ENCODE measurements at places on chromosomes 7 and 10.

DNA sequence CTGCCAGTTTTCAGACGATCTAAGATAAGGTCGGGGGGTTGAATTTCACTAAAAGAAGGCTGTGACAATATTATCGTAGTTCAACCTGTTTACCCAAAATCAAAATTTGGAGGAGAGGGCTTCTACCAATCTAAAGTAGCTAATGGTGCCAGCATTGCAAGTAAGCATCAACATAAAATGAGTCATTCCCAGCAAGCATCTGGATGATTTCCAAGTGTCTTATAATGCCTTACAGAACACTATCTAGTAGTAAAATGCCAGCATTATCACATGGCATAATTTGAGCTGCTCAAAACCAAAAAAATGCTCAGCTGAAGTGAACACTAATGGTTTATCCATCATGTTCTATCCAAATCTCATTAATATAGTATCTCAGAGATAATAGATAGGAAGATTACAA, 1193.9 kb downstream of the DNAJB9 start:
- DNase-seq, result no peak
- H3K4me3 ChIP-seq, result no peak overlapping the region
- H3K4me1 ChIP-seq, result no peaks in the 10 kb centered on the region
- H3K27me3 ChIP-seq, result no peaks in the 10 kb centered on the region

DNA sequence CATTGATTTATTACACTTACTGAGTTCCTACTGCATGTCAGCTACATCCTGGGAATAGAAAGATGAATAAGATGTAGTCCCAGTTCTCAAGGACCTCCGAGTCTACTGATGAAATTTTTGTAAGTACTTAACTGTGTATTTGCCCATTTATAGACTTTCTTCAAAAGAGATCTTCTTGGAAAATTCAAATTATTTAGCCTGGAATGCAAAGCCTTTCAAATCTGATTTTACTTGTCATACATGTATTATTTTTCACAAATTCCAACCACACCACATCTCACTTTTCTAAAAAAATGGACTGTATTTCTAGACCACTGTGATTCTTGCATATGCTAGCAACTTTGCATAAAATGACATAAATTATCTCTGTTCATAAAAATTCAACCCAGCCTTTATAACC, 581.3 kb downstream of the ATRNL1 start:
- H3K36me3 ChIP-seq, result no peaks in the 10 kb centered on the region
- H3K4me1 ChIP-seq, result no peaks in the 10 kb centered on the region
- DNase-seq, result no peak
- H3K27me3 ChIP-seq, result no peaks in the 10 kb centered on the region

GRCh38 chr10:124882313-124882712, 59.6 kb upstream of the ZRANB1 start:
- no peak for DNase-seq
- H3K4me3 ChIP-seq, result no peak overlapping the region
- no peaks in the 10 kb centered on the region for H3K4me1 ChIP-seq
- no peak overlapping the region for H3K27ac ChIP-seq
- no peaks in the 10 kb centered on the region for H3K36me3 ChIP-seq
- H3K27me3 ChIP-seq, result peaks cover 1% of the 10 kb centered on the region

GRCh38 chr7:134071355-134072331, 55.5 kb upstream of the LRGUK start:
- H3K36me3 ChIP-seq, result peaks cover 45% of the 10 kb centered on the region
- no peaks in the 10 kb centered on the region for H3K27me3 ChIP-seq
- H3K27ac ChIP-seq, result no peak overlapping the region

- no peak for DNase-seq
- H3K4me3 ChIP-seq, result no peak overlapping the region
- peak overlapping the region; percentile 16 for H3K27ac ChIP-seq
- H3K4me1 ChIP-seq, result peaks cover 10% of the 10 kb centered on the region
- no peaks in the 10 kb centered on the region for H3K36me3 ChIP-seq
Measured at GRCh38 chr10:132364594-132364970, 32.4 kb upstream of the PWWP2B start.

DNA sequence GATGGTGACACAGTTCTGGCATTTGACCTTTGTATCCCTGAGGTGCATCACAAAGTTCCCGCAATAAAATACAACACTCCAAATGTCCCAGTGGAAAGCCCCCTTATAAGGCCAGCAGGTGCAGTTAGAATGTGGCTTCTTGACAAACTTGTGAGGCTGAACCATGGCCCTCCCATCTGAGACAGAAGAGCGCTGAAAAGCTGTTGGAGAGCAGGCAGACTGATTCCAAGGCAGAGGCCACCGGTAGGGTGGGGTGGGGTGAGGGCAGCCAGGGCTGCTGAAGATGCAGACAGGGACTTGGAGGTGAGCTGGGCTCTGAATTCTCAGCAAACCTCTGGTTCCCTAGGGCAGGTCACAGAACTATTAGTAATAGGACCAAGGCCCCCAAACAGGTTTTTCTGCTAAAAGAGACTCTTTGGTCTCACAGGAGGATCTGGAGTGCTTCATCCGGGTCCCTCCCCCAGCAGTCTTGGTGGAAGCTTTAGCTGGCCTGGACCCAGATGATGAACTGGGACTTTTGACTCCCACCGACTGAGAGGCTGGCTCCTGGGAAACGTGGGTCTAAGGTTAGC, 15.6 kb upstream of the CHST3 start:
- no peaks in the 10 kb centered on the region for H3K27me3 ChIP-seq
- H3K27ac ChIP-seq, result no peak overlapping the region
- H3K36me3 ChIP-seq, result no peaks in the 10 kb centered on the region
- no peak overlapping the region for H3K4me3 ChIP-seq

- no peak overlapping the region for H3K4me3 ChIP-seq
- H3K27ac ChIP-seq, result no peak overlapping the region
- peaks cover 10% of the 10 kb centered on the region for H3K4me1 ChIP-seq
- H3K27me3 ChIP-seq, result no peaks in the 10 kb centered on the region
- no peak for DNase-seq
Measured at GRCh38 chr10:74415146-74415839, 264.3 kb downstream of the ADK start.

GRCh38 chr7:36601601-36602000, 122.7 kb downstream of the AOAH start:
- no peaks in the 10 kb centered on the region for H3K27me3 ChIP-seq
- no peaks in the 10 kb centered on the region for H3K36me3 ChIP-seq
- H3K4me3 ChIP-seq, result no peak overlapping the region
- peak overlapping the region; percentile 44 for H3K27ac ChIP-seq

DNA sequence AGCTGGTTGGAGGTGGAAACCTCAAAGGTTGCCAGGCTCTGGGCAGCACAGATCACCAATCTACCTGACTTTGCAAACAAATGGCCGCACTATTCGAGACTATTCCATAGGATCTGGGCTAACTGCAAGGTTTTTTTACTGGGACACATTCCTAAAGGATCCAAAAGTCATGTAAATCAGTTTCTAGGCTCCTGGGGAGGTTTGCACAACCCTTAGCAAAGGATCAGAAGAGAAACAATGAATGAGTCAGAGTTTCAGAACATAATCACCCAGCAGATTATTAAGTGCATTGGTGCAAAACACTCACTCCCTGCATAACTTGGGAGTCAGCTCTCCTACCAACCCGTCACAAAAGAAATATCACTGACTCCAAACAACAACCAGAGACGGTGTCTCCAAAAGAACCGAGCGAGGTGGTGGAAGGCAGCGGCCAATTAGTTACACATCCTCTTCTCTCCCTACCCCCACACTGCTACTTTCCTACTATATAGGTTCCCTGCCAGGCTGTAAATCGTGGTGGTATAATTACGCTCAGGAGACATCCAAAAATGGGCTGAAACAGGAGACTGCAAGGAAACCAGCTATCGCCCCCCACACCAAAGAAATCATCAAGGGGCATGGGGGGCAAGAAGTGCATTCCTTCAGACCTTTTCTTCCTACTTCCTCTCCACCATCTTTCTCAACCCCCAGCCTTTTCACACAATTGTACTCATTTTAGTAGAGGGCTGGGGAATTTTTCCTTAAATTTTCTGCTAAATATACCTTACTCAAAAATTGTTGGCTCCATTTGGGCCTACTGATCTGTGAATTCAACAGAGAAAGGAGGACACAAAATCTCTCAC, 3.2 kb downstream of the UBE2H start:
- H3K27ac ChIP-seq, result no peak overlapping the region
- H3K4me3 ChIP-seq, result no peak overlapping the region
- H3K4me1 ChIP-seq, result peaks cover 30% of the 10 kb centered on the region
- DNase-seq, result no peak

DNA sequence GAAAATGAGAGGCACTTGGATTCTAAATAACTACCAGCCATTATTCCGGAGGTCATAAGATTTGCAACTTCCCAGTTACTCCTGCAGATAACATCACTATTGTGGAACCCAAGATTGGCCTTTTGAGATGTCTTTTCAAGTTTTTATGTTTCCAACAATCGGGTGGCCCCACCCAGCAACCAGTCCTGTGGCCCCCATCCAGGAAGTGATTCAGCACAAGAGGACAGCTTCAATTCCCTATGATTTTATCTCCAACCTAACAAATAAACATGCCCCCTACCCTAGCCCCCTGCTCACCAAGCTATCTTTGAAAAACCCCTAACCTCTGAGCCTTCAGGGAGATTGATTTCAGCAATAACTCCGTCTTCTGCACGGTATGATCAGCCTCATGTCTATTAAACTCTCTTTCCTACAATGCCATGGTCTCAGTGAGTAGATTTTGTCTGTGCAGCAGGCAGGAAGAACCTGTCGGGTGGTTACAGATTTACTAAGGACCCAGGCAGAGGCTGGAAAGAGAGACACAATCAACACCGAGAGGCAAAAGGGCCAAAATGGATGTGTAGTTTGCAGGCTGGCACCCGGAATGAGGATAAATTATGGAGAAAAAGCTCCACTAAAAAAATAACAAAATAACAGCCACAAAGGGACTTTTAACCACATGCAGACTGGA, 83.9 kb upstream of the UNC5B start:
- peak overlapping the region; percentile 66 for H3K27ac ChIP-seq
- no peak for DNase-seq
- H3K4me3 ChIP-seq, result peak overlapping the region; percentile 22
- no peaks in the 10 kb centered on the region for H3K36me3 ChIP-seq
- peaks cover 33% of the 10 kb centered on the region for H3K27me3 ChIP-seq

GRCh38 chr10:47412177-47412730, 28.2 kb upstream of the ZNF488 start:
- no peak overlapping the region for H3K27ac ChIP-seq
- no peaks in the 10 kb centered on the region for H3K36me3 ChIP-seq
- no peaks in the 10 kb centered on the region for H3K4me1 ChIP-seq
- no peak overlapping the region for H3K4me3 ChIP-seq
- H3K27me3 ChIP-seq, result no peaks in the 10 kb centered on the region

GRCh38 chr10:3195286-3195685, 22.7 kb upstream of the PITRM1 start:
- DNase-seq, result no peak
- H3K36me3 ChIP-seq, result no peaks in the 10 kb centered on the region
- H3K4me1 ChIP-seq, result peaks cover 14% of the 10 kb centered on the region
- peaks cover 30% of the 10 kb centered on the region for H3K27me3 ChIP-seq
- no peak overlapping the region for H3K27ac ChIP-seq

- H3K4me1 ChIP-seq, result peaks cover 13% of the 10 kb centered on the region
- no peak for DNase-seq
- H3K27ac ChIP-seq, result no peak overlapping the region
- peaks cover 17% of the 10 kb centered on the region for H3K27me3 ChIP-seq
- H3K4me3 ChIP-seq, result no peak overlapping the region
- H3K36me3 ChIP-seq, result no peaks in the 10 kb centered on the region
Measured at GRCh38 chr10:47326927-47327330, 4.7 kb downstream of the GDF2 start.

DNA sequence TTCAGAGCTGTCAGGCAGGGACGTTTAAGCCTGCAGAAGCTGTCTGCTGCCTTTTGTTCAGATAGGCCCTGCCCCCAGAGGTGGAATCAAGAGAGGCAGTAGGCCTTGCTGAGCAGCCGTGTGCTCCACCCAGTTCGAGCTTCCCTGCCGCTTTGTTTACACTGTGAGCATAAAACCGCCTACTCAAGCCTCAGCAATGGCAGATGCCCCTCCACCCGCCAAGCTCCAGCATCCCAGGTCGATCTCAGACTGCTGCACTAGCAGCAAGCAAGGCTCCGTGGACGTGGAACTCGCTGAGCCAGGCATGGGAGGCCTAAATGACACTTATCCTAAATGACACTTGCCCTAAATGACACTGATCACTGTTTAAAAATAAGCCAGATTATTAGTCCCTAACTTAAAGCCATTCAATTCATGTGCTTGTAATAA, 6.8 kb upstream of the ASB15 start:
- H3K4me1 ChIP-seq, result no peaks in the 10 kb centered on the region
- no peak for DNase-seq
- no peak overlapping the region for H3K27ac ChIP-seq

DNA sequence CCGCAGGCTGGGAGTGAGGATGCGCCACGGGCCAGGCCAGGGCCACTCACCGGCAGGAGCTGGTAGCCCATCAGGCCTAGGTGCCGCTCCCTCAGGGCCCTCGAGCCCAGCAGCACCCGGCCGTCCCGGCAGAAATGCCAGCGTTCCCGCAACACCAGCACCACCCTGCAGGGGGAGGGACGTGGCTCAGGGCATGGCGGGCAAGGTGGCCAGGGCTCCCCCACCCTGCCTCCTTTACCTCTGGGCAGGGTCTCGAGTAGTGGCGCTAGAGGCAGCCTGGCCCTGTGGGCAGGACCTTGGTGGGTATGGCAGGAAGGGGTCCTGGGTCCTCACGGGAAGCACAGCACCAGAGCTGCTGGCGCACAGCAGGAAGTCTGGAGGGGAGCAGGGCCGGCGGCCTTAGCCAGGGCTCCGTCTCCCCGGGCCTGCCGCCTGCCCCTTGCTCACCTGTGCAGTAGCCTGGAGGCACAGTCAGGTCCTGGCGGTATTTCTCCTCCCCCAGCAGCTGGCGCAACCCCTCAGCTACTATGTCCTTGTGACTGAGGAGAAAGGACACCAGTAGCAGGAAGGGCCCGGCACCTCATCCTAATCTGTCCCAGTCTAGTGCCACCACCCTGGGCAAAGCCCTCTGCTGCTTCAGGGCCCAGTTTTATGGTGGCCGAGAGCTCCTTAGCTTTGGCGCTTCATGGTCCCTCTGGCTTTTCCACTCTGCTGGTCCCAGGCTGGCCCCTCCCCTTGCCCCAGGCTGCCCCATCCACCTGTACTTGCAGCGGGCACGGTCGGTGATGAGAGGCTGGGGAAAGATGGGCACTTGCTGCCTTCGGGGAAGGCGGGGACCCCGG, 3.5 kb downstream of the FASTK start:
- H3K27me3 ChIP-seq, result no peaks in the 10 kb centered on the region
- H3K36me3 ChIP-seq, result no peaks in the 10 kb centered on the region
- H3K27ac ChIP-seq, result no peak overlapping the region
- peaks cover 27% of the 10 kb centered on the region for H3K4me1 ChIP-seq
- no peak overlapping the region for H3K4me3 ChIP-seq
- no peak for DNase-seq

DNA sequence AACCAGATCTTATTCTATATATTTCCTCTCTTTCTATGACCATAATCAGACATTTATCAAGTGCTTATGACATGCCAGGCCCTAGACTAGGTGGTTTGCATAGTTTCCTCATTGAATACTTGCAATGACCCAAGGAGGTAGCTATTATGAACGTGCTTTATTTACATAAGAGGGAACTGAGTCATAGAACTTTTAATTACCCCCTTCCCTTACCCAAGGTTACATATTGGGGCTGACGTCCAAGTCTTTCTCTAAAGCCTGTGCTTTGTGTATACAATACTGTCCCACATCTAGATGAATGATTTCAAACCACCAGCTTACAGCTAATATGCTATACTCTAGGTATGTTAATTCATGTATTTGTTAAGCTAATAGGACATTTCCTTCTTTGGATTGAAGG, 91.9 kb upstream of the NPY start:
- no peaks in the 10 kb centered on the region for H3K36me3 ChIP-seq
- no peak overlapping the region for H3K4me3 ChIP-seq
- peaks cover 18% of the 10 kb centered on the region for H3K27me3 ChIP-seq
- DNase-seq, result no peak

All from naive thymus-derived CD8-positive, alpha-beta T cell (primary cell).